AG09309 (cell line): ENCODE measurements at places on chromosomes 7 and 10.

DNA sequence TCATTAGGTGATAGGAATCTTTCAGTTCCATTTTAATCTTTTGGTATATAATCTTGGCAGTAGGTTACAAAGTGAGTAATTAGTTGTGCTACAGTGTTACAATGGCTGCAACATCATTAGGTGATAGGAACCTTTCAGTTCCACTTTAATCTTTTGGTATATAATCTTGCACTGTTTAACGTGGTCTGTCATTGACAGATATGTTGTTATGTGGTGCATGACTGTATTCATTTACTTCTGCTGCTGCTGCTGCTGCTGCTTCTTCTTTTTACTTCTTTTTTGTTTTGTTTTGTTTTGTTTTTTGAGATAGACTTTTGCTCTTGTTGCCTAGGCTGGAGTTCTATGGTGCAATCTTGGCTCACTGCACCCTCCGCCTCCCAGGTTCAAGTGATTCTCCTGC, 28.6 kb downstream of the ST7 start:
- DNase-seq = no peak

- DNase-seq = no peak
Observed at GRCh38 chr7:150388709-150389531, 9.8 kb downstream of the ZNF775 start.

DNA sequence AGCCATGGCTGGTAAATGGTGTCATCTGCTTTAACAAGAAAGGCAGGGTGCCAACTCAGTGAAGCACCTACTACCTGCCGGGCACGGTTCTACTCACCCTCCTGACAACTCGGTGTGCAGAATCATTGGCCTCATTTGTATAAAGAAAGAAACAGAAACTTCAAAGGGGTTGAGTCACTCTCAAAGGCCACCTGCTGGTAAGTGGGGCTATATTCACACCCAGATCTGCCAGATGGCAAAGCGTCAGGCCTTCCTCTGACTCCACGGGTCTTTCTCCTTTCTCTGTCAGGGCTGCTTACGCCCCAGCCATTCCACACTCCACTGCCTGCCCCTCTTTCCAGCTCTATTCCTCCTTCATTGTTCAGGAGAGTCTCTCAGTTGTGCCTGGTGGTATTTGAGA, 309.2 kb downstream of the GFRA1 start:
- no peak for DNase-seq

GRCh38 chr7:44639671-44640321, 33.4 kb downstream of the OGDH start:
- peak; percentile 45 for DNase-seq
